Central memory CD4-positive, alpha-beta T cell (primary cell): ENCODE measurements at places on chromosomes 5 and 9.

DNA sequence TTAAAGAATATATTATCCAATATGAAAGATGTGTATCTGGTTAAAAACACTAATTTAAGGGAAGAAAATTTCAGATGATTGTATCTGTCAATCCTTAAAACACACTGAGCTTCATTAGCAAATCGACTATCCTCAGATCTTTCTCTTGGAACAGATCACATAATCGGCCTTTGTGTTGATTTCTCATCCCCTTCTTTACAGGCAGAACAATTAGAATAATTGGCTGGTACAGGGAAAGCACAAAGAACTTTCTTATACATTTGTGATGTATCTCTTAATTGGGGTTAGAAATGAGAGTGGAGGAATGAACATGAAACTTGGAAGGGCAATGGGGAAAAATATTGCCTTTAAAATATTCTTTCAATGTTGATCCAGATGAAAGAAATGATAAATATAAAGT, 662.1 kb downstream of the TLE4 start:
- DNase-seq, result no peak

GRCh38 chr9:70746316-70746715, 331.9 kb upstream of the KLF9 start:
- no peak for DNase-seq

- no peak for DNase-seq
Measured at GRCh38 chr5:172931001-172931536, 28.2 kb upstream of the RPL26L1 start.

GRCh38 chr5:143594902-143595818, 191.7 kb upstream of the NR3C1 start:
- no peak for DNase-seq

- DNase-seq, result no peak
Measured at GRCh38 chr9:12862611-12863410, 88.0 kb downstream of the LURAP1L start.

DNA sequence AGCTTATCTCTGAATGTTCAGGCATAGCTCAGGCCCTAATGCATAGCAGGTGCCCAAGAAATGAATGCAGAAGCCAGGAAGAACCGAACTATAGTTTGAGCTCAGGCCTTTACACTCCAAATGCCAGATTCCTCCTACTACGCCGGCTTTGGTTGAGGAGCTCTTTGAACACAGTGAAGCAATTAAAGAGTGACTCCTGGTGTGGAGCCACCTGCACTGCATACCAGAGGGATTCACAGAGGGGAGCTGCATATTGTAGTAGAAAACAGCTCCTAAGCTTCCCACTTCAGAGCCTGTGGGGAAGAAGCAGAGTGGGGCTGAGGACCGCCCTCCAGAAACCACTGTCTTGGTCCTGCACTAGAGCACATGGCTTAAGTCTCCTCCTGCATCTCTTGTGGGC, 14.5 kb upstream of the KCNMB1 start:
- DNase-seq, result no peak

DNA sequence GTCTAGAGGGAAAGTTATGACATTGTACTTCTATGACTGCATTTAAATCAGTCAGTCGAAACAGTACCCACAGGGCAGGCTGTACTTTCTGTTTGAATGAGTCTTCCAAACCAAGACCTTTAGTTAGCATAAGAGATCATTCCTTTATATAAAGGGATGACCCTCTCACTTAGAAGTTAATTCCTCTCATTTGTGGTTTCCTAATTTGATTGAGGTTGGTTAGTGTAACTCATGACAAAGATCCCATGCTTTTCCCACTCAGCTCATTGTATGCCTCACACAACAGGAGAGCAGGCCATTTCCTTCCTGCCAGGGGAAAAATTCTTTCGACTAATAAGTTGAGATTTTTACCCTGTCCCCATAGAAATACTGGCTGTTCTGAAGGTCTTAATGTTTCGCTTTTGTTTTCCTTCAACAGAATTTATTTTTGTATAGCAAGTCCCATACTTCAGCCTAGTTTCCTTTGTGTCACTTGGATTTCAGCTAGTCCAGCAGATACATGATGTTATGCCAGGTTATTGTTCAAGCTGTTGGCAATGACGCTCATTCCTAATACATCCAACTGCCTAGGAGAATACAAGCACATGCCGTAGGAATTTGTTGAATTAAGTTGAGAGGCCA, 500.7 kb downstream of the SPATA31D1 start:
- no peak for DNase-seq
